ENCODE measurements at places on chromosomes 5 and 9.

DNA sequence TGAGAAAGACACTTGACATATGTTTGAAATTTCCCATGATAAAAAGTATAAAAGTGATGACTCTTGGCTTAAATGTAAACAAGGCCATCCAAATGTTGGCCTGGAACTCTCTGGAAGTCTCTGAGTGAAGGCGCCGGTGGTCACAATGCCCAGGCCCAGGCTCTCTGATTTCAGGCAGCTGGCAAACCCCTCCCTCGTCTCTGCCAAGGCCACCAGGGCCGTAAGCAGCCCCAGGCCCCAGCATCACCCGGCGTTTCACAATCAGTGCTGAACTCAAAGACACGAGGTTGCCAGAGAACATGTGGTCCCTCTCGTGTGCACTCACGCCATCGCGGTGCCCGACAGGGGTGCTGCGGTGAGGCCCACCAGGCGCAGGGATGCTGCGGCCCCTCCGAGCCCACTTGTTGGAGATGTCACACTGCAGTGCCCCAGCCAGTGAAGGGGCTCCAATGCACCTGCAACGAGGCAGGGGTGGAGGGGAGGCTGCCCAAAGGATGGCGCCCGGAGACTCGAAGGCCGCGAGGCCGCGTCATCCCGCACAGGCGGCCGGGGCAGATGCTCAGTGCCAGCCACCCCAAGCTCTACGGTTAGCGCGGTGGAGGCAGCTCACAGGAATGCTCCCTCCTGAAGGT, 15.0 kb downstream of the LPCAT1 start:
- peak; percentile 1 for DNase-seq

- no peak for DNase-seq
These were observed 15.3 kb downstream of the MVB12B start for GRCh38 chr9:126341902-126342301.

DNA sequence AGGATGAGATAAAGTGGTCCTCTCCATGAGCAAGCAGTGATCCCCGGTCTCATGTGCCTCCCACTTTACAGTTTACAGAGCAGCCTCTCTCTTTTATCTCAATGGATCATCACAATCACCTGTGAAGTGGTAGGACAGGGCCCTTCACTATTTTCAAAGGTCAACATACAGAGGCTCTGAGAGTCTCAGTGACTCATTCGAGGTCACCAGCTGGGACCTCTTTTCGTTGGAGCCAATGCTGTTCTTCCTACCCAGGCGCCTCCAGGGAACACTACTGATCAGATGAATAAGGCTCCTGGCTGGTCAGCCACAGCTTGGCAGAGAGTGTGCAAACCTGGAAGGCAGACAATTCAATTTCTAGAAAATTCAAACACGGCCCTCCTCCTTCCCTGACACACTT, 16.6 kb downstream of the GGTA1 start:
- no peak for DNase-seq

- DNase-seq, result no peak
These were observed 115.6 kb downstream of the SEMA5A start for GRCh38 chr5:9430306-9430705.

GRCh38 chr9:26983340-26983739, 22.1 kb downstream of the LRRC19 start:
- DNase-seq, result no peak

GRCh38 chr5:172106511-172107356, 81.3 kb downstream of the STK10 start:
- peak; percentile 86 for DNase-seq

DNA sequence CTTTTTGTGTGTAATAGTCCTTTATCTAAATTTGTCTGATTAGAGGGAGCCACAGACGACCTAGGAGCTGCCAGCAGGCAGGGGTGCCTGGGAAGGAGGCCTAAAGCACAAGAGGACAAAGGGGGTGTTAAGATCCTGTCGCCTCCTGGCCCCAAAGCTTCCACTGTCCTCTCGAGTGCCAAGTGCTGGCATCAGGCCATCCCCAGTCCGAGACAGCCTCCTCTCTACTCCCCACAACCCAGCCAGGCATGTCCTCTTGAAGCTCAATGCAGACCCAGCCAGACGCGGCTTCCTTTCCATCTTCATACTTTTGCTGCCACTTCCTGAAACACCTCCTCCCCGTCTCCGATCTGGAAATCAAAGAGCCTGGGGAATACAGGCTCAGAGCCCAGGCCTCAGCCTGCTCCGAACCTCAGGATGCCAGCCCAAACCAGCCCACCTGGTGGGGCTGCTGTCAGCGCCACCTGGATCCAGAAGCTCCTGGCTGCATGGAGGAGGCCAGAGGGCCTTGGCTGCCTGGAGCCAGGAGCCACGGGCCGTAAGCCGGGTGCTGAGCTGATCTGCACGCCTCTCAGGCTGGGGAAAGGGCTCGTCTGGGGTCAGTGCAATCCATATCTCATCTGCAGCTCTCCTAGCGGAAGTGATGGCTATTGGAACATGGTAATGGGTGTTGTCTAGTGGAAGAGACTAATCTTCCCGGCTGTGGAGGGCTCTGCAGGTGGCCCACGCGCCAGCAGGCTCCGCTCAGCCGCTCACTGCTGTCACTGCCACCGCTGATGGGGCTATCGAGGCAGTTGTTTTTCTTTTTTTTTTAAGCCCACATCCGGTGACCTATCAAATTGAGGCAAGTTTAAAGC, 60.2 kb upstream of the FUBP3 start:
- no peak for DNase-seq

- DNase-seq, result no peak
These were observed 265.6 kb upstream of the FBXL7 start for GRCh38 chr5:15234366-15234765.

DNA sequence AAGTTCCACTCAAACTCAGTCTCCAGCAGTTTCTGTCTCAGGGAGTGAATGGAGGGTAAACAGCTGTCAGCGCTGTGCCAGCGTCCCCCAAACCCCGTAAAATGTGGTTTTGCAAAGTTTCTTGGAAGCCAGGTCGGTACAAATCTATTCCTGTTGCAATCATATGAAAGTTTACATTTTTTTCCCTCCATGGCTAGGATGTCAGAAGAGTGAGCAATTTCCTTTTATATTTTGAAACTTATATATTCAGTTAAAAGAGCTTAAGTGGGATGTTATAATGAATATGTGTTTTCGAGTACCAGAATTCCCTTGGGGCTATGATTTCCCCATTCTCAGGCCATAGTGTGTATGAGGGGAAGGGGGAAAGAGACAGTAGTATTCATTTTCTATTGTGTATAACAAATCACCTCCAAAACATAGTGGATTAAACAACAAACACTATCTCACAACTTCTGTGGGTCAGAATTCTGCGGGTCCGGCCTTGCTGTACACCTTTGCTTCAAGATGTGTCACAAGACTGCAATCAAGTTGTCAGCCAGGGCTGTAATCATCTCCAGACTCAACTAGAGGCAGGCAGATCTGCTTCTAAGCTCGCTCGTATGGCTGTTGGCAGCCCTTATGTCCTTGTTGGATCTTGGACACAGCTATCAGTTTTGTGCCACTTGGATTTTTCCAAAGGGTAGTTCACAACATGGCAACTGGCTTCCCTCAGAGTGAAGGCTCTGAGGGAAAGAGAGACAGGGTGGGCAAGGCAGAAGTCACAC, 107.4 kb downstream of the SNX18 start:
- DNase-seq, result no peak

- no peak for DNase-seq
These were observed 13.3 kb downstream of the SLC25A46 start for GRCh38 chr5:110751902-110752762.

- DNase-seq, result no peak
These were observed 42.6 kb downstream of the HACD4 start for GRCh38 chr9:20988671-20989315.

GRCh38 chr9:133375724-133376654, at the start of the genes STKLD1 and SURF4:
STKLD1 (plus strand) TSS chr9:133376366; CDS start chr9:133376474, 108 bp downstream.
SURF4 (minus strand) TSS chr9:133376060; CDS start chr9:133375969, 91 bp downstream.
- peak; percentile 98 for DNase-seq

GRCh38 chr5:41835645-41836044, 34.6 kb downstream of the OXCT1 start:
- peak; percentile 47 for DNase-seq

DNA sequence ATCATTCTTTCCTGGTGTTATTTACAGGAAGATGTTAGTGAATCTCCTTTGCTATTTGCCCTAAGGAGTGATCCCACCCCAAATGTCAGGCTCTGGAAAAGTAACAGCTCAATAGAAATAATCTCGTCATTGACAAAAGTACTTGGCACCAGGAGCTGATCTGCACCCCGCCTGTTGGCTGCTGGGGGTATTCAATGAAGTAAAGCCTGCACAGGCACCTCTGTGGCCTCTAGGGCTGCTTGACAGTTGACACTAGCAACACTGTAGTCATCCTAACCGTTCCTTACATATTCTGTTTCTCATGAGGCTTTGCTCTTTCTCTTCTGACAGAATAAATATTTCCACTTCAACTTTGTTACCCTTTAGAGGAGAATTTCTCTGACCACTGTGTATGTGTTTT, 103.4 kb downstream of the DOCK2 start:
- no peak for DNase-seq

DNA sequence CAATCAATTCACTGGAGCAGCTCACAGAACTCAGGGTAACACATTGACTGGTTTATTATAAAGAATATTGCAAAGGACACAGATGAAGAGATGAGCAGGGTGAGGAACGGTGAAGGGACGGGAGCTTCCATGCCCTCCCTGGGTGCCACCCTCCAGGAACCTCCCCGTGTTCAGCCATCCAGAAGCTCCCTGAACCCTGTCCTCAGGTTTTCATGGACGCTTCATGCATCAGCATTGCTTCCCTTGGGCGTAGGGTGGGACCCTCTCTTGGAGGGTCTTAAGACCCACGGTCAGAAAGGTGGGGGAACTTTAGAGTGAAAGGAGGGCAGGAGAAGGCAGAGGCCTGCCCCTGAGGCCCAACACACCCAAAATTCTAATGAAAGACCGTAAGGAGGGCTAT, 12.8 kb downstream of the LAMC3 start:
- no peak for DNase-seq

GRCh38 chr9:133706307-133707050, 31.7 kb downstream of the SARDH start:
- DNase-seq, result no peak

DNA sequence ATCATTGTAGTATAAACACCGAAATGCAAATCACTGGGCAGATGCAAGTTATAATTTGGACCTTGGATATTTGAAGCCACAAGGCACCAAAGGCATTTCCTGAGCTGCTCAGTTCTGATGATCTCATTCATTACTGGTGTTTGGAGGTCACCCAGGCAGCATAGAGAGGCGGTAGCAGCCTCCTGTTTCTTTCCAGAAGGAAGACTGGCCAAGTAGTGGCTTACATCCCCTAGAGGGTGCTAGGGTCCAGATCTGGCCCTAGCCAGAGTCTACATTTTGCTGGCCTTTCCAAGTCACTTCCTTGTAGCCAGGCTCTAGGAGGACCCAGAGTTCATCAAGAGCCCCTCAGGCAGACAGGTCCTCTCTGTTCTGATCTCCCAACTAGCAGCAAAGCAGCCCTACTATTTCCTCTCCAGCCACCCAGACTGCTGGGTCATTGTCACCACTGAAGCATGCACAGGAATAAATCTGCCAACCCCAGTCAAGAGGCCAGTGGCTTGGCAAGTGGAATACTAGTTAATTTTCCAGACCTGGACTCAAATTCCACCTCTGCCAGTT, 33.4 kb upstream of the TTC1 start:
- no peak for DNase-seq

GRCh38 chr9:132200706-132201105, 38.8 kb downstream of the NTNG2 start:
- no peak for DNase-seq

DNA sequence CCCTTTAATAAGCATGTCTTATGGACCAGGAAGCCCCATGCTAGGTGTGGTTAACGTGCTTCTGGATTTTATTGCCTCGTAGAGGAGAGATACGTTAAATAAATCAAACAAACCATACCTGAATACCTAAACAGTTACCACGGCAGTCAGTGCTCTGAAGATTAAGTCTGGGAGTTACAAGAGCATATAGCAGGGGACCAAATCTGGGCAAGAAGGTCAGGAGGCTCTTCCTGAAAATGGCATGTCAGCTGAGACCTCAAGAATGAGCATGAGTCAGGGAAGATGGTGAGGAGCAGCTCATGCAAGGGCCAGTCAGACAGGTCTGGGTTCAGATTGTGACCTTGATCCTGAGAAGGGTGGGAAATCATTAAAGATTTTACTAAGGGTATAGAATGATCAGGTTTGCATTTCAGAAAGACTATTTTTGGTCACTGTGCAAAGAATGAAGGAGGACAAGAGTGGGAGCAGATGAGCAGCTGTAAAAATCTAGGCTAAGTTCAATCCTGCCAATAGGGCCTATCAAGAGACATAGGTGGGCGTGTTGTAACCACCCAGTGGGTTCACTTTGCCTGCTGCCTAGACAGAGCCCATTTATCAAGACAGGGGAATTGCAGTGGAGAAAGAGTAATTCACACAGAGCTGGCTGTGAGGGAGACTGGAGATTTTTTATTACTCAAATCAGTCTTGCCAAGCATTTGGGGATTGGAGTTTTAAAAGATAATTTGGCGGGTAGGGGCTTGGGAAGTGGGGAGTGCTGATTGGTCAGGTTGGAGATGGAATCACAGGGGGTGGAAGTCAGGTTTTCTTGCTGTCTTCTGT, 4.8 kb upstream of the ZNF366 start:
- no peak for DNase-seq

DNA sequence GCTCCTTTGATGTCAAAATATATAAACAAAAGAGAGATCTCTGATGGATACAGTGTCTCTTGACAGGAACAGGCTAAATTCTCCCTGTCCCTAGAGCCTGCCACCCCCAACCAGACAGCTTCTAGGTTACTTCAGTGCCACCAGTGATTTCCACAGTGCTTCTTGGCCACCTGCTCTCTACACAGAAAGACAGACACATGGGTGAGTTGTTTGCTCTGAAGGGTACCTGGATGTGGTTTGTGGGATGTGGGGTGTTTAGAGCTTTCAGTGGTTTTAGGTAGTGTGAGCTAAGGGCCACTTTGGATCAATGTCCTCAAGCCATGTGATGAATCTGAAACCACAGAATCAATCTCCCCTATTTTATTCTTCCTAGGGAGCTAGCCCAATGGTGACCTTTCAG, 125.4 kb downstream of the ANKRD18B start:
- no peak for DNase-seq

- no peak for DNase-seq
These were observed 36.2 kb upstream of the REEP2 start for GRCh38 chr5:138402640-138403039.

DNA sequence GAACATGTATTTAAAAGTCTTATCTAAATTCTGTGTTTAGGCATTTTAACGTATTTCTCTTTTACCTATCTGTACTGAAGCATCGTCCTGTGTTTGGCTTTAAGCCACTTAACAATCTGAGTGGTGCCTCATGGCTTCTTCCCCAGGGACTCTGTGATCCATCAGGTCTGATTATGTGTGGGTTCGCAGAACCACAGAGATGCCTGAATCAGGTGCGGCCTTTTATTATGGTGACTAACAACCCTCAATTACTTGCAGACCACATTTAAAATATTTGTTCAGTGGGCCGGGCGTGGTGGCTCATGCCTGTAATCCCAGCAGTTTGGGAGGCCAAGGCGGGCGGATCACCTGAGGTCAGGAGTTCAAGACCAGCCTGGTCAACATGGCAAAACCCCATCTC, 39.6 kb upstream of the SAP30L start:
- no peak for DNase-seq
